ENCODE measurements at places on chromosomes 1 and 21. TPM values are rescaled to one million over a fixed set of nuclear protein-coding genes. Genes with fewer than 3 reads are reported as not detected.

DNA sequence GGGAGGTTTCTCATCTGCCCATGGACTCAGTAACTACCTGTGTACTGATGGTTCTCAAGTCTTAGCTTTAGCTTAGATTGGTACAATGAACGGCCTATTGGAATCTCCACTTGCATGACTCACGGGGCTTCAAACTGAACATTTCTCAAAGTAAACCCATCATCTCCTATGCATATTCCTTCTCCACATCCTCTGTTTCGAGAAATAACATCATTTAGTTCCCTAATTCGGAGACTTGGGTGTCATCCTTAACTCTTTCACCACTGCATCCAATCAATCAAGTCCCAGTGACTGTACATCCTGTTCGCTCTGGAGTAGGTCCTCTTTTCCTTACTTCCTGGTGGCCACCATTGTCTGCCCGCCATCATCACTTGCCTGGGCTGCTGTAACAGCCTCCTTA is 55.8 kb downstream of the LGR6 start:
- DNase-seq: no peak
- H3K27ac ChIP-seq: no peak overlapping the region
- H3K4me3 ChIP-seq: no peak overlapping the region
- peaks cover 11% of the 10 kb centered on the region for H3K27me3 ChIP-seq

GRCh38 chr21:38806153-38806941 is 618 bp downstream of the ETS2 start:
- H3K36me3 ChIP-seq: peaks cover 5% of the 10 kb centered on the region
- DNase-seq: peak; percentile 24
- peaks cover 6% of the 10 kb centered on the region for H3K4me1 ChIP-seq
- peak overlapping the region; percentile 26 for H3K27ac ChIP-seq
- H3K27me3 ChIP-seq: peaks cover 6% of the 10 kb centered on the region

GRCh38 chr1:147741065-147741464 is 19.3 kb downstream of the GJA5 start:
- H3K4me1 ChIP-seq: no peaks in the 10 kb centered on the region
- H3K4me3 ChIP-seq: no peak overlapping the region
- H3K27ac ChIP-seq: no peak overlapping the region
- no peak for DNase-seq
- H3K27me3 ChIP-seq: no peaks in the 10 kb centered on the region

- no peak overlapping the region for H3K4me3 ChIP-seq
- H3K36me3 ChIP-seq: peaks cover 83% of the 10 kb centered on the region
- H3K27me3 ChIP-seq: no peaks in the 10 kb centered on the region
- H3K27ac ChIP-seq: no peak overlapping the region
- H3K4me1 ChIP-seq: peaks cover 21% of the 10 kb centered on the region
- DNase-seq: no peak
Observed at GRCh38 chr21:46544003-46544402, 60.9 kb downstream of the S100B start.

- H3K4me1 ChIP-seq: no peaks in the 10 kb centered on the region
- H3K36me3 ChIP-seq: peaks cover 3% of the 10 kb centered on the region
- H3K27ac ChIP-seq: no peak overlapping the region
- no peak overlapping the region for H3K4me3 ChIP-seq
- DNase-seq: no peak
Observed at GRCh38 chr1:119731741-119732430, 20.2 kb downstream of the PHGDH start.

GRCh38 chr1:164769486-164770130 is 210.6 kb downstream of the PBX1 start:
- no peak overlapping the region for H3K4me3 ChIP-seq
- no peak for DNase-seq
- no peaks in the 10 kb centered on the region for H3K4me1 ChIP-seq

GRCh38 chr21:37711286-37711829 is 204.9 kb downstream of the KCNJ6 start:
- H3K4me1 ChIP-seq: no peaks in the 10 kb centered on the region
- no peak for DNase-seq
- no peaks in the 10 kb centered on the region for H3K36me3 ChIP-seq
- H3K27me3 ChIP-seq: no peaks in the 10 kb centered on the region
- no peak overlapping the region for H3K27ac ChIP-seq

DNA sequence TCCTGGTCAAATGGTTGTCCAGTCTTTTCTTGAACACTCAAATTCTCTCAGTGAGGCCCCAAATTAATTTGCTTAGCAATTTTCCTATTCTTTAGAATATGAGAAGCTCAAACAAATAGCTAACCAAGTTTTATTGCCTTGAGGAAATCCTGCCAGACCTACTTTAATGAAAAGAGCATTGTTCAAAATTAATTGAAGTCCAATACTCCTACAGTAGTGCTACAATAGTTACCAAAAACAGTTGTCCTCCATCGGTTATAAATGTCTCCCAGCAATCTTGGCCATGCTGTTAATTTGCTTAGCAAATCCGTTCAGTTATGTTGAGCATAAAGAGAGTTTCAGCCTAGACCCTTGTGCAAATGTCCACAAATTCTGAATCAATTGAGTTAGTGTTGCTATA is 112.9 kb downstream of the MAB21L3 start:
- no peak overlapping the region for H3K4me3 ChIP-seq
- no peaks in the 10 kb centered on the region for H3K36me3 ChIP-seq
- DNase-seq: no peak
- no peaks in the 10 kb centered on the region for H3K27me3 ChIP-seq
- H3K27ac ChIP-seq: no peak overlapping the region
- no peaks in the 10 kb centered on the region for H3K4me1 ChIP-seq

DNA sequence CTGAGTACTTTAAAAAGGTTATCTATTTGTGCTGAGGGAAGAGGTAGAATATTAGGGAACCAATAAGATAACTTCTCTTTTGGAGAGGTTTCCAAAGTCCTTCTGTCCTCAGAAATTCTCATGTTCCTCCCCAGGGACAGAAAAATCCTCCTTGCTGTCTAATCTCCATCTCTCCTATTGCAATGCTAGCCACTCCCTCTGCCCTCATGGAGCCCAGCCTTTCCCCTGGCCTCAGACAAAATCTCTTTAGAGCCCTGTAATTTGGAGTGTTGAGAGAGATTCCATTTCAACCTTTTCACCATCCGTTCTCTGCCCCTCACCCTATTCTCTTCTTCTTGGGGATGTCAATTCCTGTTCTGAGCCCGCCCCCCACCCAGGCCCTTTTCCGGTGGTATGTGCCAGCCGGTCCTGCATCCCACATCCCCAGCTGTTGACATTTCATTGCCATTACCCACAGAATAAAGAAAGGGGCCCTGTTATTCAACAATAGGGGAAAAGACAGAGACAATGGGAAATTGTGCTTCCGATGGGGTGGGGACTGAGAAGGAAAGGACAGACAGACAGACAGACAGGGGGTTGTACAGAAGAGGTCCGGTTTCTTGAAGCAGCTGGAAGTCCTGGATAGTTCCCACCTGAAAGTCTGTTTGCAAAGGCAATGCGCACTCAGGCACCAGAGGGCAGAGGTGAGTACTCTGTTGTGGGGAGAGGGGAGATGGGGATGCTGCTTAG is at the start of gene HAPLN2:
HAPLN2 (plus strand) TSS at position 563 of the 729 bp plus-strand sequence. CDS start 4,076 bp downstream, outside the sequence.
- no peaks in the 10 kb centered on the region for H3K4me1 ChIP-seq
- no peaks in the 10 kb centered on the region for H3K36me3 ChIP-seq
- H3K27me3 ChIP-seq: peaks cover 63% of the 10 kb centered on the region
- DNase-seq: no peak
- no peak within 1 kb of the TSS for H3K4me3 ChIP-seq

DNA sequence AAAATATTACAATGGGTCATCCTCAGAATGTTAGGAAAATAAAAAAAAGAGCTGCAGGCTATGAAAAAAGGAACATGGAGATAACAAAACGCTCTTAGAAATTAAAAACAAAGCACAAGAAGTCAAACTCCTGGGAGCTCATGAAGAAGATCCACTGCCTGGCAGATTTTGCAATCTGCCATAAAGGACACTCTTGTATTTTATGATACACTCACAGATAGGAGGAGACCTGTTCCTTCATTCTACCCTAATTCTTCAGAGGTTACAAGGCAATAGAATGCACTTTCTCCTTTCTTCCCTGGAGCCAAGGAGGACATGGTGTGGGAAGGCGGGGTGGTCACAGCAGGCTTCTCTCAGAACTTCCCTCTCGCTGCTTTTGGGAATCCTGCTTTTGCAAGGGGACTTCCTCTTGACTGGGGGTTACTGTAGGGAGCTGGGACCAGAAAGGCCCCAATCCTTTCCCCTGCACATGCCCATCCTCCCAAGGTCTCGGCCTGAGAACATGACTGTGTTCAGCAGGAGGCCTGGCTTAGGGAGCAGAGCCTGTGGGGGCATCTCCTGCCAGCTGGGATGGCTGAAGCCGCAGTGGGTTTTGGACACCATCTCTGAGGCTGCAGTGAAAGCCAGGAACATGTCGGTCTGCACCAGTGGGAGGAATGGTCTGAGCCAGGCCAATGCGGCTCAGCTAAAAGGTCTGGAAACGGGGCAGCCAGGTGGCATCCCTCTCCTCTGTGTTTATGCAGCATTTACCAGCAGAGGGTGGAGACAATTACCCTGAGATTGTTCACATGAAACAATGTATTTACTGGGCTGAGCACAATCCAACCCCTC is 44.8 kb downstream of the GPR161 start:
- H3K4me3 ChIP-seq: no peak overlapping the region
- no peak for DNase-seq
- H3K27ac ChIP-seq: no peak overlapping the region
- no peaks in the 10 kb centered on the region for H3K36me3 ChIP-seq
- no peaks in the 10 kb centered on the region for H3K4me1 ChIP-seq
- peaks cover 11% of the 10 kb centered on the region for H3K27me3 ChIP-seq

GRCh38 chr1:33742663-33743062 is 121.2 kb upstream of the HMGB4 start:
- no peaks in the 10 kb centered on the region for H3K36me3 ChIP-seq
- H3K4me1 ChIP-seq: no peaks in the 10 kb centered on the region
- H3K27me3 ChIP-seq: no peaks in the 10 kb centered on the region
- no peak overlapping the region for H3K27ac ChIP-seq
- no peak for DNase-seq

- no peaks in the 10 kb centered on the region for H3K36me3 ChIP-seq
- no peak overlapping the region for H3K4me3 ChIP-seq
- DNase-seq: no peak
Observed at GRCh38 chr1:22089787-22090186, 37.3 kb downstream of the CDC42 start.

DNA sequence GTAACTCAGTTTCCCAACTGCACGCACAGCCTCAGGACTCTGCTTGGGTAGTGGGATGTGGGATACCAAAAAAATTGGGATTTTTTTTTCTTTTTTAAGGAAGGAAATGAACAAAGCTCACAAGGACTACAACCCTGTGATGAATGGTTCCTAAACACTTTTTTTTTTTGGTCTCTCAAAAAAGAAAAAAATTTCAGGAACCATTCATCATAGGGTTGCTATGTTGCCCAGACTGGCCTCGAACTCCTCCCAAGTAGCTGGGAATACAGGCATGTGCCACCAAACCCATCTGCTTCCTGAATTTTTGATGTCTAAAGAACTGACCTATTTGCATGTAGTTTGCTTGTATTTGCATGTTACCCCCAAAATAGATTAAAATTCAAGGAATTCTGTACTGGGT is 6.8 kb downstream of the MINDY1 start:
- H3K27ac ChIP-seq: no peak overlapping the region
- H3K4me3 ChIP-seq: no peak overlapping the region
- H3K36me3 ChIP-seq: peaks cover 42% of the 10 kb centered on the region
- H3K4me1 ChIP-seq: peaks cover 22% of the 10 kb centered on the region

- H3K27ac ChIP-seq: no peak overlapping the region
- no peak for DNase-seq
- peaks cover 5% of the 10 kb centered on the region for H3K27me3 ChIP-seq
Observed at GRCh38 chr1:232271991-232272589, 357.8 kb downstream of the SIPA1L2 start.

GRCh38 chr1:69976896-69977295 is 228.5 kb downstream of the LRRC40 start:
- no peak overlapping the region for H3K27ac ChIP-seq
- no peaks in the 10 kb centered on the region for H3K27me3 ChIP-seq
- H3K4me3 ChIP-seq: no peak overlapping the region
- H3K36me3 ChIP-seq: no peaks in the 10 kb centered on the region

- H3K4me1 ChIP-seq: no peaks in the 10 kb centered on the region
- H3K27me3 ChIP-seq: no peaks in the 10 kb centered on the region
- no peak overlapping the region for H3K27ac ChIP-seq
- no peak for DNase-seq
- H3K36me3 ChIP-seq: no peaks in the 10 kb centered on the region
Observed at GRCh38 chr1:246245541-246245940, 261.5 kb downstream of the SMYD3 start.

DNA sequence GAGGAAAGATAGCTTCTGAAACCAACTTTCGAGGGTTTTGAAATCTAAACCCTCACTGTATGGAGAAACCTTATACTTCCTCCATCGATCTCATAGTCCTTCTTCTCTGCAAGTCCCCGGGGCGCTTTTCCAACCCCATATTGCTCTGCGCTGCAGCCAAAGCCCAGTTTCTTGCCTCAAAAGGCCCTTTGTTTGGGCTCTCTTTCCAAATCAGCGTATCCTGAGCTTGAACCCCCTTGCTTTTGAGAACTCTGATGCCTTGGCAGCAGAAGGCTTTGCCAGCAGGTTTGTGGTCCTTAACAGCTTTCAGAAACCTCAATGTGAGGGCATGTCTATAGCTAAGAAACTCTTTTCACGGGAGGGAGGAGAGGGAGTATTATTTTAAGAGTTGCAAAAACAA is 21.6 kb downstream of the PLPP3 start:
- no peaks in the 10 kb centered on the region for H3K27me3 ChIP-seq
- no peaks in the 10 kb centered on the region for H3K4me1 ChIP-seq

GRCh38 chr1:47309427-47309826 is 4.5 kb downstream of the STIL start:
- H3K27me3 ChIP-seq: no peaks in the 10 kb centered on the region
- peaks cover 10% of the 10 kb centered on the region for H3K4me1 ChIP-seq
- DNase-seq: no peak
- no peaks in the 10 kb centered on the region for H3K36me3 ChIP-seq
- no peak overlapping the region for H3K4me3 ChIP-seq

GRCh38 chr1:184958554-184959353 is 15.6 kb downstream of the NIBAN1 start:
- no peaks in the 10 kb centered on the region for H3K36me3 ChIP-seq
- no peak for DNase-seq
- H3K27ac ChIP-seq: no peak overlapping the region
- no peaks in the 10 kb centered on the region for H3K27me3 ChIP-seq

GRCh38 chr1:195899762-195900352 is 708.4 kb downstream of the KCNT2 start:
- DNase-seq: no peak
- no peak overlapping the region for H3K4me3 ChIP-seq
- no peaks in the 10 kb centered on the region for H3K36me3 ChIP-seq
- no peaks in the 10 kb centered on the region for H3K4me1 ChIP-seq
- H3K27ac ChIP-seq: no peak overlapping the region
- H3K27me3 ChIP-seq: no peaks in the 10 kb centered on the region

- H3K4me1 ChIP-seq: peaks cover 48% of the 10 kb centered on the region
- H3K27ac ChIP-seq: no peak overlapping the region
- DNase-seq: no peak
- no peak overlapping the region for H3K4me3 ChIP-seq
Observed at GRCh38 chr1:228095161-228095560, 8.0 kb downstream of the C1orf35 start.

HEYL gene
- not detected for total RNA-seq

PADI4 gene
- total RNA-seq: 1.2 TPM

DYNLT4 gene
- total RNA-seq: 3.8 TPM

NHLH1 gene
- total RNA-seq: not detected

B3GALT5 gene
- not detected for total RNA-seq

SEMA4A gene
- 1.9 TPM for total RNA-seq

ILDR2 gene
- total RNA-seq: 0.32 TPM

CFHR1 gene
- not detected for total RNA-seq

PRR9 gene
- total RNA-seq: not detected

CD247 gene
- total RNA-seq: 408 TPM

Measured in T-cell (primary cell).